ENCODE measurements at places on chromosomes 7 and 10. TPM values are rescaled to one million over a fixed set of nuclear protein-coding genes. Genes with fewer than 3 reads are reported as not detected.

FANK1 gene
- not detected for total RNA-seq

SMARCD3 gene
- 2.5 TPM for total RNA-seq

ZNF487 gene
- total RNA-seq, result 1.6 TPM

MMP21 gene
- total RNA-seq, result 0.14 TPM

RARRES2 gene
- total RNA-seq, result 743 TPM

OR13A1 gene
- total RNA-seq, result not detected

MALRD1 gene
- total RNA-seq, result not detected

ACTL6B gene
- total RNA-seq, result not detected

C7orf33 gene
- total RNA-seq, result not detected

CALN1 gene
- 0.72 TPM for total RNA-seq

HOXA2 gene
- 0.19 TPM for total RNA-seq

DIP2C gene
- total RNA-seq, result 11.5 TPM

ANKRD7 gene
- total RNA-seq, result not detected

NET1 gene
- 35.0 TPM for total RNA-seq

CDK6 gene
- 15.7 TPM for total RNA-seq

FAM24B gene
- total RNA-seq, result not detected

LOXL4 gene
- 2.2 TPM for total RNA-seq

C7orf57 gene
- not detected for total RNA-seq

EEPD1 gene
- total RNA-seq, result 8.4 TPM

LRRN3 gene
- 0.24 TPM for total RNA-seq

CNPY1 gene
- total RNA-seq, result not detected

ELN gene
- 3.0 TPM for total RNA-seq

TMEM139 gene
- total RNA-seq, result 20.8 TPM

CPA2 gene
- not detected for total RNA-seq

C10orf67 gene
- not detected for total RNA-seq

FOXI2 gene
- total RNA-seq, result not detected

COL1A2 gene
- total RNA-seq, result 5.6 TPM

FAM171A1 gene
- total RNA-seq, result 10.0 TPM

SFTPD gene
- not detected for total RNA-seq

ICA1 gene
- total RNA-seq, result 1.7 TPM

VAX1 gene
- total RNA-seq, result not detected

MORN4 gene
- total RNA-seq, result 2.0 TPM

PNLIPRP1 gene
- not detected for total RNA-seq

C10orf90 gene
- total RNA-seq, result not detected

CALML5 gene
- total RNA-seq, result not detected

NPSR1 gene
- not detected for total RNA-seq

NUPR2 gene
- not detected for total RNA-seq

DMBT1 gene
- total RNA-seq, result not detected

PITRM1 gene
- 59.5 TPM for total RNA-seq

ANKRD1 gene
- total RNA-seq, result 0.46 TPM

FAS gene
- 17.9 TPM for total RNA-seq

AGR3 gene
- not detected for total RNA-seq

ARPC1A gene
- 50.0 TPM for total RNA-seq

UPK3BL1 gene
- total RNA-seq, result 8.2 TPM

FOXP2 gene
- 8.3 TPM for total RNA-seq

OR2A5 gene
- total RNA-seq, result not detected

SLC13A1 gene
- not detected for total RNA-seq

TAS2R4 gene
- 0.74 TPM for total RNA-seq

PAX2 gene
- total RNA-seq, result not detected

Measured in right lobe of liver (tissue), 6 donors.